ENCODE measurements at places on chromosomes 7 and 10.

DNA sequence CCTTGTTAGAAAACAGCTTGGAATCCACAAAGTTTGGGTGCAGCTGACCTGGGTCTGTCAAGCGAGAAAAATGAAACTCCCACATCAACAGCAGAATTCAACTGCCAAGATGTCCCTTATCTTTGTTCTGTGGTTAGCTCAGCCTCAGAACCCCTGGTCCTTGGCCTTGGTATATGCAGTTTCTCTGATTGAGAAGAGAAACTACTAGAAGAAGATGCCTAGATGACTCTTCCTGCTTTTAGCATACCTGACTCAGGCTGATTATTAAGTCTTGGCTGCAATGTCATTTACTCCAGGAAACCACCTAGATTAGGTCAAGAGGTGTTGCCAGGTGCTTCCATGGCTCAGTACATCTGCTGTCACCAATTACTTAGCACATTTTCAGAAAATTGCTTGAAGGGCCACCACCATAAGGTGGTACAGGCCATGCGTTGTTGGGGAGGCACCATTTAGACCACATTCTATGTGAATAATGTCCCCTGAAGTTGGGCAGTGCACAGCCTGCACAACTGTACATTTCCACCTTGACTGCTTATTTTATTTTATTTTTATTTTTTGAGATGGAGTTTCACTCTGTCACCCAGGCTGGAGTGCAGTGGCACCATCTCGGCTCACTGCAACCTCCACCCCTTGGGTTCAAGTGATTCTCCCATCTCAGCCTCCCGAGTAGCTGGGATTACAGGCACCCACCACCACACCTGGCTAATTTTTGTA lies 59.4 kb upstream of the ZNF438 start:
- DNase-seq, result no peak

DNA sequence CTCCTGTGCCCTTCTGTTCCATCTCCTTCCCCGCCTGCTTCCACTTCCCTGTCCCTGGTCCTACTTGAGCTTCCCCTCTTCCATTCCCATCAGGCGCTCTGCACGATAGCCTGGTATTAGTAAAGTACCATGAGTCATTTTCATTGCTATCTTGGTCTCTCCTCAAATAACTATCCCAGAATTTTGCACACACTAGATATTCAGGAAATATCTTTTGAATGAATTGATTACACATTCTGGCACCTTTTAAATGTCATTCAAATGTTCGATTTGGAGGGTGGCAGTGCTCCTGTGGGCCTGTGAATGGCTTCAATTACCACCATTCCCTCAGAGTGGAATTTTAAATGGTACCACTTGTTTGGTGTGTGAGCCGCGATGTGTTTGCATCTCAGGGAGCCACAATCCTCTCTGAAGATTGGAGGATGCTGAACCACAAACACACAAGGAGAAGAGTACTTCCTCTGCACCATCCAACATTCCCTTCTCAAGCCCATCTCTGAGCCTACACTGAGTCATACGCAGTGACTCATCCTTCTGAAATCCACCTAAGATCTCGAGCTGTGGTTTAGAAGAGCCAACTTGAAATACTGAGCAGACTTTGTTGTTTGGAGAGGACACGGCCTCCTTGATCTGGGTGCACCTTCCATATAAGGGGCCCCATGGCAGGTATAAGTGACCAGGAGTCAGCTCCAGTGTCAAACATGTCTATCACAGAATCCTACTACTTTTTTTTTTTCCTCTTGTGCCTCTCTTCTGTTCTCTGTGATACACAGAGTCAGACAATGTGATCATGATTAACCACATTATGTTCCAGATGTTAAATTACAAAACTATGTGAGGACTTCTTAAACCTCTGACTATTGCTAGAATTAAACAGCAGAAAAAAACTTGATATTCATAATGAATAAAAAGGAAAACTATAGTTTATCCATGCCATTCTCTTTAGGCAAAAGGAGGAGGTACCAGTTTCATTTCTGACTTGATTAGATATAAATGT lies 81.9 kb downstream of the BMPER start:
- DNase-seq, result no peak

- no peak for DNase-seq
Observed at GRCh38 chr10:51694086-51694768, 5.2 kb downstream of the CSTF2T start.

- no peak for DNase-seq
Observed at GRCh38 chr7:157016024-157016351, 5.5 kb upstream of the MNX1 start.

GRCh38 chr7:4722960-4723630 lies 41.0 kb downstream of the FOXK1 start:
- no peak for DNase-seq

GRCh38 chr10:122323941-122324675 lies 50.4 kb upstream of the PLEKHA1 start:
- no peak for DNase-seq

- DNase-seq, result no peak
Observed at GRCh38 chr7:44735403-44736165, 13.1 kb upstream of the ZMIZ2 start.

- DNase-seq, result no peak
Observed at GRCh38 chr10:73478636-73479035, 17.2 kb downstream of the PPP3CB start.

DNA sequence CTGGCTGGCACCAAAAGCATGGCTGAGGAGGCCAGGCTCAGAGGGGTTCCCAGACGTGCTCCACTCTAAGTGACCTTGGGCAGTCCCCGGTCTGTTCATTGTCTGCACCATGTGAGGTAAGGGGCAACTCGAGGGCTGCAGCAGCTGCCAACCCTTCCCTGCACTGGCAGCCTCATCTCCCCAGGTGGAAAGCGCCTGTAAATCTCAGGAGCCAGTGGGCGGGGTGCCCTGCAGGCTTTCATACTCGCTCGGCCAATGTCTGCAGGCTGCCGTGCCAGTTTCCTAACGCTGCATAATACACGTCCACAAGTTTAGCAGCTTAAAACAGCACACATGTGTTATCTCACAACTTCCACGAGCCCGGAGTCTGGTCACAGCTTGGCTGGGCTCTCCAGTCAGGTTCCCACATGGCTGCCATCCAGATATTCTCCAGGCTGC lies 12.6 kb upstream of the GDF10 start:
- no peak for DNase-seq

- DNase-seq, result no peak
Observed at GRCh38 chr10:112761256-112761655, 188.8 kb upstream of the TCF7L2 start.

DNA sequence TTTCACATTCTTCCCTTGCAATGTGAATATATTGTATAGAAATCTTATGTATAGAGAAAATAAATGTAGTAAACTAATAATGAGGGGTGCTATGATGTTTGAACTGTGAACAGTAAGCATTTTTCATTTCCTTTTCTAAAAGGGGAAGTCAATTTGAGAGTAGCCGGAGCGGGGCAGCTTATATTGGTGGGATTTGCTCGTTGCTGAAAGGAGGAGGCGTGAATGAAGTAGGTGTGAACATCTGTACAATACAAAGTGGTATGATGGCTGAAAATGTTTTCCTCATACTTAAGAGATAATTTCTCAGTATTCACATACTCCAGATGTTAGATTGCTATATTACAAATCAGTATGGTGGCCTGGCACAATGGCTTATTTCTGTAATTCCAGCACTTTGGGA lies 87.1 kb downstream of the SRI start:
- no peak for DNase-seq

- DNase-seq, result no peak
Observed at GRCh38 chr7:90629297-90629918, 33.3 kb downstream of the CDK14 start.
